ENCODE measurements at places on chromosomes 13 and 19.

DNA sequence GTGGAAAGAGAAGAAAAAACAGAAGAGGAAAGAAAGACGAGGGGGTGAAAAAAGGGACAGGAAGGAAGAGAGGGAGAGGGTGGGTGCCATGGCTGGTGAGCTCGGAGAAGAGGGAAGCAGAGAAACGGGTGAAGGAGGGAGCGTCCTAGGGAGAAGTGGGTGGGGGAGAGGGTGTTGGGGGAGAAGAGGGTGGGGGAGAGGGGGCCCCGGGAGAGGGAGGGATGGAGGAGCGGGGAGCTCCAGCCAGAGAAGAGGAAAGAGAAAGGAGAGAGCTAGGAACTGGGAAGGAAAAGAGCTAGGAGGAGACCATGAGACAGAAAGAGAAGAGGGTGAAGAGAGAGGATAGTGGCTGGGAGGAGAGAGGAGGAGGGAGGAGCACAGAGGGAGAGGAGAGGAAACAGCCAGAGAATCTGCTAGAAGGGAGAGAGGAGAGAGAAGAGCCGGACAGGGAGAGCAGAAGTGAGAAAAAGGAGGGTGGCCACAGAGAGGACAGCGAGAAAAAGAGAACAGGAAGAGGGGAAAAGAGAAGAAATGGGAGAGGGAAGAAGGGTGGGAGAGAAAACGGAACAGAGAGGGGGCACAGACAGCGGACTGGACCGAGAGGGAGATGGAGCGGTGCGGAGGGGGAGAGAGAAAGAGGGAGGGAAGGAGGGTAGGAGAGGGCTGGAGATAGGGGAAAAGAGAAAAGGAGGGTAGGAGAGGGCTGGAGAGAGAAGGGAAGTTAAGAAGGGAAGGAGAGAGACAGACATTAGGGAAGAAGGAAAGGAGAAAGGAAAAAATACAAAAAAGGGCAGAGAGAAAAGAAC lies 11.9 kb upstream of the GARIN5A start:
- DNase-seq: no peak

DNA sequence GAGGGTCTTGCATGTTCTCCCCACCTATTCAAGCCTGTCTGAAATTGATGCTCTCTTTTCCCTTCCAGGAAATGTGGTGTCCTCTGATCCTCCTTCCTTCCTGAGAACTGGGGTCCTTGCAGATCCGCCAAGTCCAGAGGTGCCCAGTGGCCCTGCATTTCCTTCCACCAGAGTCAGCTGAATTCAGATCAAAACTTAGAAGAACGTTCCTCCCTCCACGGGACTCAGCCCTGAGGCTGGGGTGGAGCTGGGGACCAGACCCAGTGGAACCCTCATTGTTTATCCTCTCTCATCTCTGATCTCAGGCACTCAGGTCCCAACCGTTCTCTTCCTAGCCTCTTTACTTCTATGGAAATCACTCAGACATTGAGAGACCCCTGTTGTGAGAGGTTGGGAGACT lies 477.3 kb downstream of the TSHZ3 start:
- DNase-seq: no peak

- DNase-seq: no peak
Observed at GRCh38 chr13:103788061-103788652, 721.9 kb upstream of the SLC10A2 start.

DNA sequence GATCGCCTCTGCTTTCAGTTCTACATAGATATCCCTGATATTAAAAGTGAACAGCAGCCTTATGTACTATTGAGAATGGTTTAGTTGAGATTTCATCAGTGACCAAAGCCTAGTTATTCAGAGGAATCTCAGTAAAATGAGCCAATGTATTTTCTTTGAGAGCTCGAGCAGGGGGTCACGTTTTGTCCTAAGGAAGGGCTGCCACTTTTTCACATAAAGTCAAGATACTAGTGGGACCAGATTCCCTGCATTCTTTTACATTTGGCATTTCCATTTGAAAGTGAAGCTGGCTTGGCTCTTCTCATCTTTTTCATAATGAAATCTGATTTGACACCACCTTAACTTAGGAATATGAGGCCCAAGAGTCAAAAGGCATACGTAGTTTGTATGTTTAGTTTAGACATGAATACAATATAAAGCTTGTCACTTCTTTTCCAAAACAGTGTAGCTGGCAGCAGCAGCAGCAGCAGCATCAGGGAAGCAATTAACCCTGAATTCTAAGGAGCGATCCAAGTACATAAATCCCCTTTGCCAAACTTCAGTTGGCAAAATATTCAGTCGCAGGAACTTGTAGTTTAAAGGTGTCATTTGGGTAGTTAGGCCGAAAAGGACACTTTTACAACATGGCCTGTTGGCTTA lies 1752.2 kb upstream of the PCDH20 start:
- no peak for DNase-seq

DNA sequence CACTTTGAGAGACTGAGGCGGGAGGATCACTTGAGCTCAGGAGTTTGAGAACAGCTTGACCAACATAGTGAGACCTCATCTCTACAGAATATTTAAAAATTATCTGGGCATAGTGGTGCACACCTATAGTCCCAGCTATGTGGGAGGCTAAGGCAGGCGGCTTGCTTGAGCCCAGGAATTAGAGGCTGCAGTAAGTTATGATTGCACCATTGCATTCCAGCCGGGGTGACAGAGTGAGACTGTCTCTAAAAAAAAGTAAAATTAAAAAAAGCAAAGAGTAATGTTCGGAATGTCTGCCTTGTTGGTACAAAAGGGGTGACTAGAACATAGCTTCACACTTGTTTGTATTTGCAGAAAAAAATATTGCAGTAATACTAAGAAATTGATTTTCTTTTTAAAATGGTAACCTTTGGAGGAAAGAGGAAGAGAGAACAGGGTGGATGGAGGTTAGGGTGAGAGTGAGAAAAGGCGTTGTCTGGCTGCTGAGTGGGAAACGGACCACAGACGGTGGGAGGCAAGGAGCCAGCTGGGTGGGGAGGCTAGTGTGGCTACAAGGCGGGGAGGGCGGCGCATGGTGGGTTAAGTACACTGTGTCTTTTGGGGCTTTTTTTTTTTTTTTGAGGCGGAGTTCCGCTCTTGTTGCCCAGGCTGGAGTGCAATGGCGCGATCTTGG lies 10.2 kb downstream of the PPP1R14A start:
- DNase-seq: no peak

All from lower lobe of right lung (tissue), 2 donors.